ENCODE measurements at places on chromosomes 12 and 14. TPM values are rescaled to one million over a fixed set of nuclear protein-coding genes. Genes with fewer than 3 reads are reported as not detected.
A peak's percentile ranks its signal among the peaks of the same experiment; 100 is the strongest.

DNA sequence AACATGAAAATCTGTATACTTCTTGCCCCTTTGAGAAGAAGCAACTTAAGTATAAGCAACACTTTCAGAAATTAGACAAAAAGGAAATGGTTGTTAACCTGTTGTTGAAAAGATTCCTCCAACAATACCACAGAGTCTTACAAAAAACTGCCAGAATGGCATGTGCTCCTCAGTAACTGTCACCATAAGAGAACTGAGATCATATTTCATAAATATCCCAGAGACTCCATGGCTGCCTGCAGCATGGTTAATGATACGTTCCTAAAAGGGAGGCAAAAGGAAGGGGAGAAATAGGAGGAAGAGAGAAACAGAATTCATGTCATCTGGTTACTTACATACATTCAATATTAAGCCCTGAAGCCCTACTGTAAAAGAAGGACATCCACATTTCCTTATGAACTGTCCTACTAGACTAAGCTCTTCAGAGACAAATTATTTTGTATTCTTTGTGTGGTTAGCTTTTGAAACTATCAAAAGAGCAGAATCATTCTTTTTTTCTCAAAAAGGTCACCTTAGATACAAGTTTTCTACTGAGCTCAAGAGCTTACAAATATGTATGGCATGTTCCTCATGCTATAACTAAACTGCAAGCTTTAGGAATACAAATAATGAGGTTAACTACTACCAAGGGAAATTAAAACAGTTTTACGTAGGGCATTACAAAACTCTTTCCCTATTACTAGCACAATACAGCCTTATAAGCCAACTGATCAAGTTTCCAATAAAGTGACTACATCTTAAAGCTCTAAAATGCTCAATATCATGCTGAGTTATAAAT lies 37.8 kb downstream of the ERGIC2 start:
- DNase-seq, result no peak
- H3K27ac ChIP-seq, result no peak overlapping the region
- H3K27me3 ChIP-seq, result no peaks in the 10 kb centered on the region
- H3K4me1 ChIP-seq, result no peaks in the 10 kb centered on the region
- H3K4me3 ChIP-seq, result no peak overlapping the region

The KLRC2 gene
- not detected for total RNA-seq

The TBK1 gene
- 15.9 TPM for total RNA-seq

The KLRF2 gene
- not detected for total RNA-seq

The IL26 gene
- total RNA-seq, result not detected

GRCh38 chr14:95319312-95320077 lies at the start of gene CLMN:
TSS of gene CLMN (minus strand) at chr14:95319908. CDS start at chr14:95319792, 116 bp downstream.
- no peaks in the 10 kb centered on the region for H3K36me3 ChIP-seq
- H3K4me3 ChIP-seq, result peak within 1 kb of the TSS; percentile 79
- no peak within 1 kb of the TSS for H3K27ac ChIP-seq
- DNase-seq, result peak; percentile 59

The TPPP2 gene
- not detected for total RNA-seq

DNA sequence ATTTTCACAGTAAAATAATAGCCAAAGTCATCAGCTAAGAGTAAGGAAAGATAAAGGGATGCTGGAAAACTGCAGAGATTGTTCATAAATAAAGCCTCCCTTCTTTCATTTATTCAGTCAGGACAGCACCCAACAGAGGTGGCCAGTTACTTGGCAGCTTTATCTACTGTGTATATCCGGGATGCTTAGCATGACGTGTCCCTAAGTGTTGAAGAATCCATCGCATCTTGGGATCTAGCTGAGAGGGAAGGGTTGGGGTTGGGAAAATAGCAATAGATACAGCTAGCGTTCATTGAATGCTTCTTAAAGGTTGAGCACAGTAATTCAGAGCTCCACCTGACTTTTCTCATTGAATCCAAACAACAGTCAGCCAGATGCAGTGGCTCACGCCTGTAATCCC lies 5.6 kb upstream of the ERBB3 start:
- no peak overlapping the region for H3K4me3 ChIP-seq
- peaks cover 7% of the 10 kb centered on the region for H3K4me1 ChIP-seq
- no peaks in the 10 kb centered on the region for H3K36me3 ChIP-seq
- H3K27ac ChIP-seq, result no peak overlapping the region

DNA sequence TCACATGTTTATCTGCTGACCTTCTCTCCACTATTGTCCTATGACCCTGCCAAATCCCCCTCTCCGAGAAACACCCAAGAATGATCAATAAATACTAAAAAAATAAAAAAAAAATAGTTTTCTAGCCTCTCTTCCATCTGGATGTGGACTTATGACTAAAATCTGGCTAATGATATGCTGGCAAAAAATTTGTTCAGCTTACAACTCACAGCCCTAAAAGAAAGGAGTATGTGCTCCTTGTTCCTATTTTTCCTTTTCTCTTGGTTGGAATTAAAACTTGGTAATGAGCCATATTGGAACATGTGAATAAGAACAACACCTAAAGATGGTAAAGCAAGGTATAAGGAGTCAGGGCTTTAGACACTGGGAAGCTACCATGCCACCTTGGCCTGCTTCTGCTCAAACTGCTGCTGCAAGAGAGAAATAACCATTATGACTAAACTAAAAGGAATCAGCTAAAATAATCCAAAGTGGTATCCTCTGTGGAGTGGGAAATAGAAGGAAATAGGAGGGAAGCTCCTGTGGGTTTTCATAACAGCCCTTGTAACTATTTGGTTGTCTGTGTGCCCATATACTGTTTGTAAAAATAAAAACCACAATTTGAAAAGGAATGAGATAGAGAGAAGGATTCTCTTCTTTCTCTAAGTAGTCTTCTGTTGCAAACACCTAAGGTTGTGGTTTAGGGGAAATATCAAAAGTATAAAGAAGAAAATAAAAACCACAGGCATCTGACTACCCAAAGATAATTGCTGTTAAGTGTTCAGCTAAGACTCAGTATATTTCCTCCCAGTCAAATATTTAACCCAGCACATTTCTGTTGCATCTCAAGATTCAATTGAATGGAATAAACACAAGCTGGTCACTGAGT lies 53.8 kb downstream of the SDR9C7 start:
- H3K27ac ChIP-seq, result no peak overlapping the region
- no peaks in the 10 kb centered on the region for H3K4me1 ChIP-seq
- H3K27me3 ChIP-seq, result peaks cover 25% of the 10 kb centered on the region
- DNase-seq, result no peak

The PLEKHG7 gene
- not detected for total RNA-seq

The ACAD10 gene
- 37.5 TPM for total RNA-seq

DNA sequence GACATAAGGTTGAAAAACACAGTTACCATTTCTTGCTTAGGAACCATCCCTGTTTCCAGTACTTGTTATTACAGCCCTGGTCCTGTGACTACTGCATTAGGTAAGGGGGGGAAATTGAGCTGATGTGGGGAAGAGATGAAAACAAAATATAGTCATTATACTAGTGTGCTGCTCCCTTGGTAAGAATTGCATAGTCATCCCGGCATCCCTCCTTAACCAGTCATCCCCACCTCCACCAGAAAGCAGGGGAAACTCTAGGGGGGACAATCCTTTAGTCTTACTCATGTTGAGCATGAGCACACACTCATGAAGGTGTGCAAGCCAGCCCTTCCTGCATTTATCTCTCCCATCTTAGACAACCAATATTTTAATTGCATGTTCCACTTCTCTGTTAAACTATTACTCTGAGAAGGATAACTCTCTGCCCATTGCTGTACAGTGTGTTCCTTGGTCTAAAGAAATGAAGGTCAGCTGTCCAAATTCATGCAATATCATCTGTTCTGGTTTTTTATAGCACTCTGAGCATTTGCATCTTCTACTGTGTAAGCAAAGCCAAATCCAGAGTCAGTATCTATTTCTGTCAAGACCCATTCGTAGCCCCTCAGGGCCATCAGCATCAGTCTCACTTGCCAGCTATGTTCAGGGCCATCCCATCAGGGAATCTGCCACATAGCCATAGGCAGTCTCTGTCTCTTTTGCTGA lies 46.8 kb downstream of the TMEM30B start:
- no peak overlapping the region for H3K4me3 ChIP-seq
- peaks cover 59% of the 10 kb centered on the region for H3K4me1 ChIP-seq
- no peak overlapping the region for H3K27ac ChIP-seq
- DNase-seq, result no peak

The PTPRB gene
- total RNA-seq, result 3.3 TPM

DNA sequence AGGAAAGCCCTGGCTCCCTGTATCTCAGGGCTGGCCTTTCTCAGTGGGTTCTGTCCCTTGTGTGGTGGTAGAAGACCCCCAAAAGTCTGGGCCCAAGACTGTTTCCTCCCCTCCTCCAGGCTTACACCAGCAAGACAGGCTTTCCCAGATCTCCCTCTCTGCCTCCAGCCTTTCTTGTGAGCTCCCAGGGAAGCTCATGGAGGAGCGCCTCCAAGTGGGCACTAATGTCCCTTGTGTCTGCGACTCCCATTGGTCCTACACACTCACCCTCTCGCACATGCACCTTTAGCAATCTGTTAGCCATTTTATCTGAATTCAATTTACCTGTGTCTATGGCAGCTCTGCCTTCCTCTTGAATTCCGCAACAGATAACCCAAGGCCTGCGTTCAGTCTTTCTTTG lies 251.1 kb upstream of the CAND1 start:
- DNase-seq, result peak; percentile 65
- no peak overlapping the region for H3K4me3 ChIP-seq
- no peak overlapping the region for H3K27ac ChIP-seq
- no peaks in the 10 kb centered on the region for H3K27me3 ChIP-seq
- H3K4me1 ChIP-seq, result peaks cover 46% of the 10 kb centered on the region

DNA sequence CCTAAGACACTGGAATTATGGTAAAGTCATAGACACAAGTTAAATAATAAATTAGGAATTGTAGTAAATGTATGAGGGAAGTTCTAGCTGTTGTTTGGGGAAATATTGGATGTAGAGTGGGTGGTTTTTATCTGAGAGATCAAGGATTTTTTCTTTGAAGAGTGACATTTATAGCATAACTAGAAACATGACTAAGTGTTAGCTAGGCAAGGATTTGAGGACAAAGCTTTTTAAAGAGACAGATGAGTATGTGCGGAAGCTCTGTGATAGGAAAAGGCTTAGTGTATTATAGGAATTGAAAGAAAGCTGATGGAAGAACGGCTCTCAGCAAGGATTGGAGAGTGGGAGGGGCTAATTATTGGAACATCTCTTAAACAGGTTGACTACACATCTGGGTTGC lies 24.5 kb downstream of the PDZRN4 start:
- H3K36me3 ChIP-seq, result no peaks in the 10 kb centered on the region
- no peak for DNase-seq
- H3K4me3 ChIP-seq, result no peak overlapping the region
- H3K27ac ChIP-seq, result no peak overlapping the region

- peaks cover 6% of the 10 kb centered on the region for H3K27me3 ChIP-seq
- no peak overlapping the region for H3K27ac ChIP-seq
- H3K4me3 ChIP-seq, result no peak overlapping the region
- H3K36me3 ChIP-seq, result peaks cover 59% of the 10 kb centered on the region
These were observed 341.0 kb upstream of the TMEM132C start for GRCh38 chr12:127925971-127926370.

- no peak for DNase-seq
- no peak overlapping the region for H3K4me3 ChIP-seq
- no peak overlapping the region for H3K27ac ChIP-seq
- H3K27me3 ChIP-seq, result peaks cover 6% of the 10 kb centered on the region
- no peaks in the 10 kb centered on the region for H3K36me3 ChIP-seq
These were observed 14.3 kb downstream of the MYL2 start for GRCh38 chr12:110906083-110906482.

The DEPDC4 gene
- 5.5 TPM for total RNA-seq

GRCh38 chr14:32808644-32809043 lies 130.0 kb upstream of the NPAS3 start:
- no peak overlapping the region for H3K27ac ChIP-seq
- H3K4me3 ChIP-seq, result no peak overlapping the region
- DNase-seq, result no peak

- peak overlapping the region; percentile 62 for H3K4me3 ChIP-seq
- no peak for DNase-seq
- H3K36me3 ChIP-seq, result peaks cover 7% of the 10 kb centered on the region
- peaks cover 17% of the 10 kb centered on the region for H3K27me3 ChIP-seq
- H3K4me1 ChIP-seq, result peaks cover 55% of the 10 kb centered on the region
- H3K27ac ChIP-seq, result no peak overlapping the region
These were observed 677 bp downstream of the TNS2 start for GRCh38 chr12:53050426-53051057.

DNA sequence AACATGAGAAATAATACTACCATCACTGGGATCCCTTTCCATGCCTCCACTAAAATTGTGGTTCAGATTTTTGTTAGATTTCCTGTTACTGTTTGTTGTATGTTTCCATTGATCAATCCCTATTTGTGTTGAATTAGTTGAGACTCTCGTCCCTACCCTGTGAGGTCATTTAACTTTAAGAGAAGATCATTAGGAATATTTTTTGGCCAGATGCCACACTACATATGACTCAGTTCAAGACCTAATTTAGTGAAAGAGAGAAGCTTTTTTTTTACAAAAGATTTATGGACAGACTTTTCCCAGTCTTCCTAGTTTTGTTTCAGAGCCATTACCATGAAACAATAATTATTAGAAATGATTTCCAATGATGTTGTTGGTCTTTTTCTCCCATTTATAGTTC lies 35.5 kb downstream of the CPSF6 start:
- no peak overlapping the region for H3K4me3 ChIP-seq
- H3K4me1 ChIP-seq, result peaks cover 6% of the 10 kb centered on the region

GRCh38 chr12:2759733-2760132 lies 35.0 kb upstream of the FKBP4 start:
- no peak overlapping the region for H3K27ac ChIP-seq
- no peak for DNase-seq
- H3K36me3 ChIP-seq, result no peaks in the 10 kb centered on the region
- H3K4me3 ChIP-seq, result no peak overlapping the region

DNA sequence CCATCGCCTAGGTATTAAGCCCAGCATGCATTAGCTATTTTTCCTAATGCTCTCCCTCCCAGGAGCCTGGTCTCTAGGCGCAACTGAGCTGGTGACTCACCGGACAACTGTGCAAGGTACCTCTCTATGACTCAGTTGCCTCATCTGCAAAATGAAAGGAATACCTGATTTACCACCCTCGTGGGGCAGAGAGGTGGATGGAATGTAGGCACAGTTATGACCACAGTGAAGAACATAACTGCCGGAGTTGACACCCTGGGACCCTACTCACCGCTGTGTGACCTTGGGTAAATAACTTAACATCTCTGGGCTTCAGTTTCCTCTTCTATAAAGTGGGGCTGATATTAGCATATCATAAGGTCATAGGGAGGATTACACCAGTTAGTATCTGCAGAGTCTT lies 22.6 kb downstream of the BCL11B start:
- no peak overlapping the region for H3K4me3 ChIP-seq
- H3K36me3 ChIP-seq, result peaks cover 3% of the 10 kb centered on the region
- DNase-seq, result no peak
- H3K27me3 ChIP-seq, result no peaks in the 10 kb centered on the region
- H3K27ac ChIP-seq, result 0 out of 2 replicates have a peak overlapping the region, but pooled peaks have one; percentile 68

The ST8SIA1 gene
- total RNA-seq, result 2.3 TPM

The TMEM229B gene
- total RNA-seq, result 0.69 TPM

DNA sequence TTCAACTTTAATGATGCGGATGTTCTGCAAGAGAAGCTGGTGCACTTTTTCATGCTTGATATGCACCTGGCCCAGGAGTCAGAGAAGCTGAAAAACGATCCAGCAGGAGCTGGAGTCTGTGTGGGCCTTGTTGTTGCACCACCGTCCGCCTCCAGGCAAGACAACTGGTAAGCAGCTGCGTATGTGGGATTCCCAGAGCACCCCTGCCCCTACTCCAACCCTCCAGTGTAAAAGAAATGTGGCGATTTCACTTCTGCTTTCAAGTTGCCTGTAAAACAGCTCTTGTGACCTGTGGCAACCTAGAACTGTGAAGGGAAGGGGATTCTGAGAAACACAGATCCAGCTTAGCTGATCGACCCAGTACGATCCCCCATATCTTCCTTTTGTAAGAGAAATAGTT lies 154.1 kb upstream of the PELI2 start:
- no peak overlapping the region for H3K4me3 ChIP-seq
- H3K27me3 ChIP-seq, result no peaks in the 10 kb centered on the region
- no peaks in the 10 kb centered on the region for H3K36me3 ChIP-seq
- peaks cover 28% of the 10 kb centered on the region for H3K4me1 ChIP-seq

The CCDC177 gene
- total RNA-seq, result 2.1 TPM

Data from WTC11 (cell line).